ENCODE measurements at places on chromosomes 7 and 10. TPM values are rescaled to one million over a fixed set of nuclear protein-coding genes. Genes with fewer than 3 reads are reported as not detected.
A peak's percentile ranks its signal among the peaks of the same experiment; 100 is the strongest.

DNA sequence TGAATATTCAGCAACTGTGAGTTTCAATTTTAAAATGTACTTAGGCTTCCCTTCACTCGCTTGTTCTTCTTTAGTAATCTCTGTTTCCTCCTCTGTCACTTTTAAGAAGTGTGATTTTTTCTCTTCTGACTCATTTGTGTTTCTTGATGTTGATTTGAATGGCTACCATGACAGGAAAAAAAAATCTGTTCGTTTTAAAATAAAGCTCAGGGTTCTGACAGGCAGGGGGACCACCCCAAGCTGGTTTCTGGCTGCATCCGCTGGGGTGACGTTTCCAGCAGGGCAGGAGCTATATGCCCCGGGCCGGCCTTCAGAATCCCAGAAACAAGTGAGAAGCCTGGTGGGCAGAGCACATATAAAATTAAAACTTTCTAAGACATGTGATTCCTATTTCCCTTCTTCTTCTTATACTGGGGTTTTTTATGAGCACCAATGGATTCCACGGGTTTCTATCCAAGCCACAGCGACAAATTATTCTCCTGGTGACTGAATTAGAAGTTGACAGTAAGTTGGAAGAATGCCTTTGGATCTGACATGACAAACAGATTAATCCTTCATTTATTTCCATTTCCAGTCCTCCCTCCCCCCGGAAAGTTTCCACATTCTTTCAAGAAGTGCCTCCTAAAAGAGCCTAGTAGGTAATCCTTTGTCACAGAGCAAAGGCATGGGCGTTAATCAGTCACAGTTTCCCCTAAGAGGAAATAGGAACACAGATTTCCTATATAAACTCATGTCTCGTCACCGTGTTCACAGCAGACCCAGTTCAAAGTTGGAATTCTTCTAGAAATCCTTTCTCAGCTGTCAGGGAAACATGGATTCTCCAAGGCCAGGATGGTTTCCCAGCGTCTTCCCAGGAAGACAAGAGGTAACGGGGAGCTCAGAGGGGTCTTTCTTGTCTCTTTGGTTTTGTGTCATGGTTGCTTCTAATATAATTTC is 79.9 kb downstream of the PTPRE start:
- H3K4me3 ChIP-seq = no peak overlapping the region
- no peaks in the 10 kb centered on the region for H3K36me3 ChIP-seq
- H3K27ac ChIP-seq = peak overlapping the region; percentile 65
- DNase-seq = no peak
- no peaks in the 10 kb centered on the region for H3K27me3 ChIP-seq

DNA sequence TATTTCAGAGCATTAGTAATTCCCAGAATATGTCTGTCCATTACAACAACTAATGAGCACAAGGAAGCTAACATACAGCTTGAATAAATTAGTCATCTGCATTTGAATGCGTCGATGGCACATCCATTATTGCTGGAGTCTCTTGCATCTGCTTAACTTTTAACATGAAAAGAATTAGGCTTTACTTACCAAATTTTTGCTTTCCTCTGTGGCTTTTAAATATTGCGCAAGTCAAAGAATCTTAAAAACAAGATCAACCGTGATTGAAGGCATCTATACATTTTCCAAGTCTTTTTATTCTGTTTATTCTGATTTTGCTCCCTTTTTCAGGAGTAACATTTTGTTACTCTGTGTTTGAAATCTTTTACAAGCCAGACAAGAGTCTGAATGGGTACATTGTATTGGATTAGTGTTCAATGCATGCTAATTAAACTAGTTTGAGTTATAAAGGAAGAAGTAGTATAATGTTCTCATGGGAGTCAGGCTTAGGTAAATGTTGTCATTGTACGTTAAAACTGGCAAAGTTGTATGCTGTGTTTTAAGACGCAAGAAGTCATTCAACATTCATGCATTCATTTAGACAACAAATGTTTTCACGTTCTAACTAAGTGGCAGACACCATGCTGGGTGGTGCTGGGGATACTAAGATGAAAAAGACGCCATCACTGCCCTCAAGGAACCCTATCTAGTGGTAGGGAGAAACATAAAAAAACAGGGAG is 4.0 kb upstream of the CACNB2 start:
- H3K4me1 ChIP-seq = peaks cover 20% of the 10 kb centered on the region
- no peak overlapping the region for H3K27ac ChIP-seq
- H3K27me3 ChIP-seq = peaks cover 39% of the 10 kb centered on the region
- peak overlapping the region; percentile 7 for H3K4me3 ChIP-seq
- DNase-seq = no peak

Gene PDE6C
- not detected for total RNA-seq

DNA sequence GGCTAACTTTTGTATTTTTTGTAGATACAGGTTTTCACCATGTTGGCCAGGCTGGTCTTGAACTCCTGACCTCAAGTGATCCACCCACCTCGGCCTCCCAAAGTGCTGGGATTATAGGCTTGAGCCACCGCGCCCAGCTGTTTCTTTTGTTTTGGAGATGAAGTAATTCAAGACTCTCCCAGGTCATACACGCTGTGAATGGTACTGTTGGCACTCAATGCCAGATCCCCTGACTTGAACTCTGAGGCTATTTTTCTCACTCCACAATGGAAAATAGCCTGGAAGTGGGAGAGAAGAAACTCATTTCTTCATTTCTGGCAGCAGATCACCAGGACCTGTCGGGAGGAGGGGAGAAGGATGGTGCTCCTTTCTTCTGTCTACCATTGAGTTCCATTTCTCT is 32.4 kb downstream of the BLVRA start:
- H3K4me1 ChIP-seq = no peaks in the 10 kb centered on the region
- H3K4me3 ChIP-seq = no peak overlapping the region
- no peak overlapping the region for H3K27ac ChIP-seq
- H3K27me3 ChIP-seq = no peaks in the 10 kb centered on the region
- DNase-seq = no peak

GRCh38 chr7:96675548-96675947 is 34.1 kb downstream of the SEM1 start:
- DNase-seq = no peak
- H3K27me3 ChIP-seq = no peaks in the 10 kb centered on the region
- H3K4me1 ChIP-seq = no peaks in the 10 kb centered on the region
- no peak overlapping the region for H3K4me3 ChIP-seq
- H3K36me3 ChIP-seq = peaks cover 8% of the 10 kb centered on the region
- H3K27ac ChIP-seq = no peak overlapping the region

DNA sequence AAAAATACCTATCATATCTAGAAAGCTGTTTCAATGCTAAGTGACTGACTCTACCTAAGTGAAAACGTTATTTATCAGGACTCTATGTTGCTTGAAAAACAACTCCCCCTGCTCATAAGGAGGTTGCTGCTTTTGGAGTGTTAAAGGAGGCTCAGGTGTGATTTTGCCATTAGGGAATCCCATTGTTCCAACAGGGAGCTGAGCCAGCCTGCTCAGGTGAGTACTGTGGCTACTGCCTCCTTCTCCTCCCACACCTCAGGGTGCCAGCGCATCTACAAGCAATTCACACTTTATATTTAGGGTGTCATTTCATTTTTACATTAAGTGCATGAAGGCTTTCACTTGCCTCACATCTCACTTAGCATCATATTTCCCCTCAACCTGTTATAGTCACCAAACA is 84.7 kb downstream of the SEM1 start:
- no peak overlapping the region for H3K27ac ChIP-seq
- no peak for DNase-seq
- H3K36me3 ChIP-seq = peaks cover 4% of the 10 kb centered on the region
- H3K27me3 ChIP-seq = no peaks in the 10 kb centered on the region
- no peak overlapping the region for H3K4me3 ChIP-seq

Gene KCNH2
- total RNA-seq = 10.7 TPM

- no peak for DNase-seq
- no peaks in the 10 kb centered on the region for H3K27me3 ChIP-seq
- H3K4me1 ChIP-seq = no peaks in the 10 kb centered on the region
- peaks cover 17% of the 10 kb centered on the region for H3K36me3 ChIP-seq
Measured at GRCh38 chr7:75565132-75565837, 73.2 kb downstream of the SPDYE5 start.

- peaks cover 4% of the 10 kb centered on the region for H3K36me3 ChIP-seq
- H3K4me3 ChIP-seq = no peak overlapping the region
- no peak overlapping the region for H3K27ac ChIP-seq
- no peaks in the 10 kb centered on the region for H3K4me1 ChIP-seq
- peaks cover 9% of the 10 kb centered on the region for H3K27me3 ChIP-seq
- no peak for DNase-seq
Measured at GRCh38 chr10:103533827-103534226, 40.3 kb downstream of the NEURL1 start.

GRCh38 chr10:12455766-12456165 is 106.4 kb downstream of the CAMK1D start:
- H3K27me3 ChIP-seq = no peaks in the 10 kb centered on the region
- no peak overlapping the region for H3K27ac ChIP-seq
- DNase-seq = no peak
- H3K36me3 ChIP-seq = no peaks in the 10 kb centered on the region

DNA sequence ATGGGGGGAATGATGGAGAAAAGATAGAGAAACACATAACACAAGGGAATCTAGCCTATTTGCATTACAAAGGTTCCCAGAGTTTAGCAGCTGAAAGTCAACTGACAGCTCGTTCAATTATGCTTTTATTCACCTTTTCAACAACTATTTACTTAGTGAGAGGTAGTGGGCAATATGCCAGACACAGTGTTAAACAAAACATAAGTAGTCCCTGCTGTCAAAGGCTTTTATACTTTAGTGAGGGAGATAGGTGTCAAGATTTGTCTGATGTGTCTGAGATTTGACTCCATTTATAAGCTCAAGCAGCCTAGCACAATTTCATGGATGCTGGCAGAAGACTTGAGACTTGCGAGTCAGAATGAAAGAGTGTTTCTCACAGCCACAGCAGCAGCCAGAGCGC is 549.0 kb upstream of the VSTM2A start:
- no peak overlapping the region for H3K27ac ChIP-seq
- no peaks in the 10 kb centered on the region for H3K27me3 ChIP-seq
- H3K4me1 ChIP-seq = peaks cover 7% of the 10 kb centered on the region
- H3K36me3 ChIP-seq = no peaks in the 10 kb centered on the region
- no peak overlapping the region for H3K4me3 ChIP-seq

DNA sequence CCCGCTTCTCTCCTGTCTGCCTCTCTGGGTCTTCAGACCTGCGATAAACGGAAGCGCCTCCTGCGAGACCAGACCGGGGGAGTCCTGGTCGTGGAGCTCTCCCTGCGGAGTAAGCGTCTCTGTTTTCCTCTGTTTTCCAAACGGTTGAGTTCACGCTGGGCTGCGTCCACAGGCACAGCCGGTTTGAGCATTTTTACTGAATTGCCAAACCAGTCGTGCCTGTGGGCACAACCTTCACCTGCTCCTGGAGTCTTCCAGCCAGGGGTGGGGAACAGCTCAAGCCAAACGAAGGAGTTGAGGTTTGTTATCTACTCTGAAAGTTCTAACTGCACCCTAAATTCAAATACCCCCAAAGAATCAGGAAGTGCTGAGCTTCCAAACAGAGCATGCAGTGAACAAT is 16.3 kb downstream of the TECTB start:
- peaks cover 15% of the 10 kb centered on the region for H3K4me1 ChIP-seq
- no peaks in the 10 kb centered on the region for H3K27me3 ChIP-seq
- H3K4me3 ChIP-seq = no peak overlapping the region
- no peak overlapping the region for H3K27ac ChIP-seq

Gene TRUB1
- total RNA-seq = 19.8 TPM

DNA sequence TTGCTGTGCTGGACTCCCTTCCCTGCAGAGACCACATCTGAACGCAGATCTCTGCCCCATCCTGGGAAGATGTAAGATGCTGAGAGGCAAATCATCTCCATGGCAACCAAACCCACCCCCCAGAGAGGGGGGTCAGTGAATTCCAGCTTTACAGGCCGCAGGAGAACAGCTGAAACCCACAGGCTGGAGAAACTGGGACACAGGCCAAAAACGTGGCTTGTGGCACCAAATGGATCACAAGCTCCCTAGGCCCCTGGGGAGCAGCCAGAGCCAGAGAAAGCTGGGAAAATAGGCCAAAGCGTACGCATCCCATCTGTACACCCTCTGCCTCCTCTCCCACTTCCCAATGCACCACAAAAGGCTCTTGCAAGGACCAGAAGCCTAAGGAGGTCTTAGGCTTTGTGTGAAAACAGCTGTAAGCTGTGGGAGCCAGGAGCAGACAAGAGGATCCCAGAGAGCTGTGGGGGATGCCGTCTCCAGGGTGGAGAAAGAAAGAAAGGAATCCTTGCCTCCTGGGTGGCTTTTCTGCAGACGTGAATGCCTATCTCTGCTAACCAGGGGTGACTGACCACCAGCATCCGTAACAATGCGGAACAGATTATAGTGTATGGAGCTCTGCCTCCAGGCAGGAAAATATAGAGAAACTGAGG is 59.5 kb downstream of the TMEM130 start:
- H3K27ac ChIP-seq = peak overlapping the region; percentile 64

All from neural crest cell (in vitro differentiated cells).